ENCODE measurements at places on chromosomes 2 and 18.

- DNase-seq: no peak
These were observed 521.5 kb upstream of the NRXN1 start for GRCh38 chr2:51553476-51553875.

DNA sequence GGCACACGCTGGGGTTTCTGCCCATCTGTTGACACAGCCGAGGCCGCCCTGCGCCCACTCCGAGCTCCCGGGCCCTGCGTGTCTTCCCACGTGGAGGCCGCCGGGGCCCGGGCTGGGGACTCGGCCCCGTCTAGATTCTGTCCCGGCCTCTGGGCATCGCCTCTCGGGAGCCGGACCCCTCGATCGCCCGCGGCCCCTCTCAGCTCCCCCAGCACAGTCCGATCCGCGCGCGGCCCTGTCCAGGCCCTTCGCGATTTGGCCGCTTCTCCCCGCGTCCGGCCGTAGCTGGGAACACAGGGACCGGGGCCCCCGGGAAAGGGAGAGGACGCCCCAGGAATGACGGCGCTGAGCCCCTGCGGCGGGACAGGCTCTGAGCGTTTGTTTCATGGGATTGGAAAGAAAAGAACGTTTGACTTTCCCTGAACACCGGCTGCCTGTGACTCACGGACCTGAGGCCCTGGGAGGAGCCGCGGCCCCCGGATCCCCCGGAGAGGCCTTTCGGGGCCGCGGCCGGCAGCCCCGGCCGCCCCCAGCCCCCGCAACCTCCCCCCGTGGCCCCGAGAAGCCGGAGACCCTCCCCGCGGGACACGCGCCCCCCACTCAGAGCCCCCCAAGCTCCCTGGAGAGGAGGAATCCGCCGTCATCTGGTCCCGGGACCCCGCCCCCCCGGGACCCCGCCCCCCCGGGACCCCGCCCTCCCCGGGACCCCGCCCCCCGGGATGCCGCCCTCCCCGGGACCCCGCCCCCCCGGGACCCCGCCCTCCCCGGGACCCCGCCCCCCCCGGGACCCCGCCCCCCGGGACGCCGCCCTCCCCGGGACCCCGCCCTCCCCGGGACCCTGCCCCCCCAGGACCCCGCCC lies 62.7 kb upstream of the CTDP1 start:
- DNase-seq: no peak

DNA sequence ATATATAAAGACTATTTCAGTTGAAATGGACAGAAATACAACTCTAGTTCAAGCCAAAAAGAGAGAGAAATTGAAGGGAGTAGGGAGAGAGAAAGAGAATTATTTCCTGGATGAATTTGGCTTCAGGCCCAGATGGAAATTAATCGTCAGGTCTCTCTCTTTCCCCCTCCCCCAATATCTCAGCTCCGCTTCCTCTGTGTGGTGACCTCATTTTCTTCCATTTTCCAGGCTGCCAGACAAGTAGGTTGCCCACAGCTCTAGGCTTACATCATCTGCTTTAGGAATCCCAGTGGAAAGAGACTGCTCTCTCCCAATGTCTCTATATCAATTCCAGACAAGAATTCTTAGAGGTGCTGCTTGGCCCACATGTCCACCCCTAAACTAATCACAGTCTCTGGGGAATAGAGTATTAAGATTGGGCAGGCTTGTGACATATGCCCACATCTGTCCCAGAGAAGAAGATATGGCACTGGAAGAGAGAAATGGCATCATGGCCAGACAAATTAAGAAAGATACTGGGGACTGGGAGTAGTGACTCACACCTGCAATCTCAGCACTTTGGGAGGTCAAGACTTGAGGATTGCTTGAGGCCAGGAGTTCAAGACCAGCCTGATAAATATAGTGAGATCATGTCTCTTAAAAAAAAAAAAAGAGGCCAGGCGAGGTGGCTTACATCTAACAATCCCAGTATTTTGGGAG lies 37.2 kb upstream of the CFAP36 start:
- no peak for DNase-seq

GRCh38 chr2:23069923-23070322 lies 315.1 kb upstream of the KLHL29 start:
- DNase-seq: no peak

DNA sequence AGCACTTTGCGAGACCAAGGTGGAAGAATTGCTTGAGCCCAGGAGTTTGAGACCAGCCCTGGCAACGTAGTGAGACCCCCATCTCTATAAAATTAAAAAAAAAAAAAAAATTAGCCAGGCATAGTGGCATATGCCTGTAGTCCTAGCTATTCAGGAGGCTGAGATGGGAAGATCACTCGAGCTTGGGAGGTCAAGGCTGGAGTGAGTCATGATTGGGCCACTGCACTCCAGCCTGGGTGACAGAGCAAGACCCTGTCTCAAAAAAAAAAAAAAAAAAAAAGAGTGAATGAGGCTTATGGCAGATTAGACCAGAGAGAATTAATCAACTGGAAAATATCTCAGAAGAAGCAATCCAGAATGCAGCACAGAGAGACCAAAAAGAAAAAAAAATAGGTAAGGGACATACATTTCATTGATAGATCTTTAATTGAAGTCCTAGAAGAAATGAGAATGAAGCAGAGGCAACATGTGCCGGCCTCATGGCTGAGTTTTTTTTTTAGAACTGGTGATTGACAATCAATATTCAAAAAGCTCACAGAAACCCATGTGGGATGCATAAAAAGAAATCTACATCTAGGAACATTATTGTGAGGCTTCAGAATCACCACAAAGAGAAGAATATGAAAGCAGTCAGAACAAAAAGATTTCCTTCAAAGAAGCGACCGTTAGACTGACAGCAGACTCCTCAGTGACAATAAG lies 32.2 kb upstream of the ELAC1 start:
- no peak for DNase-seq

- no peak for DNase-seq
These were observed 181.5 kb downstream of the EN1 start for GRCh38 chr2:118665784-118666529.

- no peak for DNase-seq
These were observed 94.6 kb downstream of the PTGR3 start for GRCh38 chr18:75114231-75114764.

Measured in activated CD4-positive, alpha-beta T cell treated with anti-CD3 and anti-CD28 coated beads for 1 hour (primary cell).